ENCODE measurements at places on chromosomes 7 and 10.

DNA sequence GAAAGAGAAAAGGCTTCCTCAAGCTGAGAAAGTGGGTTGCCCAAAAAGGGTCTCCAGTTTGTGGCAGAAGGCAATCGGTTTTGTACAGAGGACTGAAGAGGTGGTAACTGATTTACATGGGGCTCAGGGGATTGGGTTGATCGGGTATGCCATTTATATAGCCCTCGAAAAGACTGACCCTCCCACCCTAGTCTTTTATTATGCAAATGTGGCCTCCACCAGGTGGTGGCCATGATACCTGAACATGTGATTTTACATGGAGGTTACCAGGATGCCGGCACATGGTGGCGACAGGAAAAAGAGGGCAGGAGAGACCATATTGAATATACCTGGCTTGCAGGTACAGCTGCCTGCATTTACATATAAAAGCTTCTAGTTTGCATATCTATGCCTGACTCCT, 36.7 kb downstream of the ATE1 start:
- no peak for DNase-seq

DNA sequence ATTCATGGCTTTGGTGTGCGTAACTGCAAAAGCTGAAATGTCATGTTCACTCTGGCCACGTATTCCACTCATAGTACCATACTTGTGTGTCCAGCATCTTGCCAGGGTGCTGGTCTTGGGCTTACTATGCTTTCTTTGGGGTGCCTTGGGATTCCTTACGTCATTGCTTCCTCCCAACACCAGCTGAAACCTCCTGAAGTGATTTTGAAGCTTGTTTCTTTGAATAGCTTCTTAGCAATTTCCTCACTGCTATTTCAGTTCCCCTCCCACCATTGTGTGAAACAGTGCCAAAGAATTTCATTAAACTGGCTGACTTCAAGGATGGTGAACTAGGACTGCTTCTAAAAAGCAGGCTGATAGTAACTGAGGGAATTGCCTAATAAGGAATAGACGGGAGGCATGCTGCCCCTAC, 36.9 kb downstream of the ENTPD1 start:
- no peak for DNase-seq

DNA sequence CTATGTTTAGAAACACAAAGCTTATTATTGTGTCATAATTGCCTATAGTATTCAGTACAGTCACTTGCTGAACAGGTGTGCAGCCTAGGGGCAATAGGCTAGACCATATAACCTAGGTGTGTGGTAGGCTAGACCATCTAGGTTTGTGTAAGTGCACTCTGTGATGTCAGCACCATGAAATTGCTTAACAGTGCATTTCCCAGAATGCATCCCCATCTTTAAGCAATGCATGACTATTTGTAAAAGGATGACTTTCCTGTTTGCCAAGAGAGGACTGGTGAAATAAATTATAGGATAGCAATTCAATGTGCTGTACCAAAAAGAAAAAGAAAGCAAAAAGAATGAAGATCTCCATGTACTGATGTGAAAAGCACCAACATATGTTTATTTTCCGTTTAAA, 288.7 kb upstream of the AUTS2 start:
- DNase-seq = no peak

GRCh38 chr7:26284995-26285632, 6.5 kb upstream of the SNX10 start:
- DNase-seq = peak; percentile 20

DNA sequence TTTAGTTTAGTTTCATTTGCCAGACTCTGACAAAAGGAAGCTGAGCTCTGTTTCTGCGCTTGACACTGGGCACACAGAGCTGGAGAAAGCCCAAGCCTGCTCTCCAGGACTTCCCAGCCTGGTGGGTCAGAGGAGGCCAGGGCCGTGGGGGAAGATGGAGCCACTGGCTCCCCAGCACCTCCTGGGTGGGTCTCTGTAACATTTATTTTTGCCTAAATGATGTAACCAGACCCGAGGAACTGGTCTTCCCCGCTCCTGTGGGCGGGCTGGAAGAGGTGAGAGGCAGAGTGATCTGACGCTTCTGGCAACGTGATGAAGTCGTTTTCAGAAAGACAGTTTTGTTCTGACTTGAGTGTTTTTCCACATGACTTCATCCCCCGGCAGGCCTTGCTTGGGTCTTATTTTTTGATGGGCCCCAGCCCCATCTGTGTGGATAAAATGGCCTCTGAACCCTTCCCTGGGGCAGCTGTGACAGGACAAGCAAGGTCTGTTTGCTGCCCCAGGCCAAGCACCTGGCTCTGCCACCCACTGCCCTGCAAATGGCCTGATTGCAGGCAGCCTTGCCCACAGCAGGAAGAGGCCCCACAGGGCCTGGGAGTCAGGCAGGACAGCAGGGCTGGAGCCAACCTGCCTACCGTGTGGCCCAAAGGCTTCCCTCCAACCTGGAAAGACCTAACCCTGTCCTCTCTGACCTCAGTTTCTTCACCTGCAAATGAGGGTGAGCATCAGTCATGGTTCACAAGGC, 304.9 kb upstream of the ZMIZ1 start:
- no peak for DNase-seq

- DNase-seq = peak; percentile 78
Measured at GRCh38 chr7:77759294-77759889, 38.8 kb downstream of the TMEM60 start.

DNA sequence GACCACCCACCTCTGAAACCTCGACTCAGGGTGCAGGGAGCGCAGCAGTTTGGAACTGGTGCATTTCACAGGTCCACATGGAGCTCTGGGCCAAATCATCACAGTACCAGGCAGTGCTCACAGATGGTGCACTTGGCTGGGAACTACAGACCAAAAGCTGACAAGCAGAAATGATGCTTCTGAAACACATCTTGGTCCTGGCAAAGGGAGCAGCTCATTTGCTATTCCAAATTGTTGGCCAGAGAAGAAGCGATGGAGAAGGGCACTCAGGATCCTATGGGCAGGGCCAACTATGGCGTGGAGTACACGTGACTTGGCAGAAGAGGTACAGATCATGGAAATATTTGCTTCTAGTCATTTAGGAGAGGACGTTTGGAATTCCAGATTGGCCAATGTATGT, 383.9 kb downstream of the CALN1 start:
- no peak for DNase-seq

DNA sequence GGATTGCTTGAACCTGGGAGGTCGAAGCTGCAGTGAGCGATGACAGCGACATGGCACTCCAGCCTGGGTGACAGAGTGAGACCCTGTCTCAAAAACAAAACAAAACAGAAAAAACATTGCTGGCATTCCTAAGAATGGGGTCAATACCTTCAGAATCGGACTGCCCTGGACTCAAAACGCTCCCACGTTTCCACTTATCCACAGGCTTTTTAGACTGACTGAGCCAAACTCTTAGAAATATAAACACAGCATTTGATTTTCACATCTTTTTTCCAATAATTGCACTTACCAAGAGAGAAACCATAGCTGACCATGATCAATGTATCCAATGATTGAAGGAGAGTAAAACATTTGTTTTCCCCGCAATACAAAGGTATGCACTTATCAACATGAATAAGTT, 59.5 kb upstream of the CUX1 start:
- no peak for DNase-seq

DNA sequence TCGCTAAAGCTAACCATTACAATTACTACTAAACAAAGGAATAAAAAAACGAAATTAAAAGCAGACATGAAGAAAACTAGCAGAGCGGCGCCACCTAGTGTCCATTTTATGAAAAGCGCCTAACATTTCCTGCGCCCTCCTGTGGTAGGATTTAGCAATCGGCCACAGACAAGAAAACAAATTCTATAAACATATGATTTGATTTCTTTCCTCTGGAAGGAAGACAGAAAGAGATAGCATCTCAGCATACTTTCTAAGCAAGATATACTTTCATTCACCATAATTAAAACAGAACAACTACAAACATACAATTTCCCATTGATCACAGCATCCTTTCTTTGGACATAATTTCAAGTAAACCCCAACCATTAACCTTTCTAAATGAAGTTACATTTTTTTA, 337.7 kb upstream of the NPVF start:
- peak; percentile 65 for DNase-seq

DNA sequence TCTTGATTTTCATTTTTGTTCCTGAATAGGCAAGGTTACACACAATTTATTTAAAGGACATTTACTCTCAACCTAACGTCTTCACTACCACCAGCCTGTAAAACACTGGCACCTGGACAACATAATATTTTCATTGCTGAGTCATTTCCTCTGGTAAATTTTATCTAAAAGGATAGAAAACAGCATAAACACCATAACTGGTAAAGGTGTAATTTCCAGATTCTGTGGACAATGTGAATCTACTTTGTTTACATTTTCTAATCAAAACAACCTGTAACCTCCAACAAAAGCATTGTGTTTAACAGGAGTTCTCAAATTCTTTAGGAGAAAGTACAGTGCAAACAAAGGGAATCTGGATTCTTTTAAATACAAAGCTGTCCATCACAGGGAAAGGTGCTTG, 472.0 kb upstream of the AKR1E2 start:
- DNase-seq = peak; percentile 63

DNA sequence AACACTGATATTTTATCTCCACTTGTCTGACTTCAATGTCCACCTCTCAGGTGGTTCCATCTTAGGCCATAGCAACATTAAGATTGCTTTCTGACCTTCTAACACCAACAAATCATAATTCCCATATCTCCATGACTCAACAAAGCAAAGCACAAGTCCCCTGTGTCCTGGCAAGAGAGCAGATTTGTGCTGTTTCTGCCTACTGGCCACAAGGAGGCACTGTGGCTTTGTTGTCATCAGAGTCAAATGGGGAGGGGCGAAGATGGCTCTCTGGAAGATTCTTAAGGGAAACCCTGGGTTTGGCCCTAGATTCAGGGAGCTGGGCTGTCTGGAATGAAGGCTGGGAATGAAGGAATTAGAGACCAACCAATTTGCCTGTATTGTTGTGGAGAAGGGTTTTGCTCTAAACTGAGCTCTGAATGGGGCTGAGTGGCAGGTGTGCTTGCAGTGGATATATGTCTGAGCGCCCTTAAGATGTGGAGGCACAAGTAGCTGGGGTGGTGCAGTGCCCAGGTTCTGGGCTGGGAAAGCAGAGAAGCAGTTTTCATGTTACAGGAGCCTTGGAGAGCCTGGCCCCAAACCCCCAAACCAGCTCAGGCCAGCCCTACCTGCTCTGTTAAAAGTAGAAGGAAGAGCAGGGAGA, 154.8 kb upstream of the PRSS58 start:
- peak; percentile 62 for DNase-seq

DNA sequence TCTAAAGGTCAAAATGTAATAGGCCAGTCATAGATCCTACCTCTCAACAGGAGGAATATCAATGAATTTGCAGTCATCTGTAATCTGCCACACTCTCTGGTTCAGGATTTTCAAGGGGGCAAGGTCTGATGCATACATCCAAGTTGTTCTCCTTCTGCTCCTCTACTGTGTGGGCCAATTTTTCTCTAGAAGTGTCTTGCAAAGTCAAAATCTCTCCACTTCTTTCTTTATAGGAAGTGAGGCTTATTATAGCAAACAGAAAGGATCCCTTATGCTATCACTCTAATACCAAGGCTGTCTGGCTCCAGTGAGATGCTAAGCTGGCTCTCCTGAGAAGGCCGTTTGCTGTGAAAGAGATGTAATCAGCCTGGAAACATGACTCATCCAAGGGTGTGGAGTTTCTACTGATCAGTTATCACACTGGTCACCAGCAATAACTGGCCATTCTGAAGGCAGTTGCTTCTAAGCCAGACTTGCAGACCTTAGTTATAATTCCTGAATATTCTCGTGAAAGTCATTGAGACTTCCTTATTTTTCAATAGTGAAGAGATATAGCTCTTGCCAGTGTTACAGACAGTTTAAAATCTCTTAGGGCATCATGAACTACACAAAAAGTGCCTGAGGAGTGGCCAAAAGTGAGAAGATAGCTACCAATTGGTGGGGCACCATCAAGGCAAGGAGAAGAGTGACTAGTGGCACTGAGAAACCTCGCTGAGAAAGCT, 43.2 kb upstream of the LRGUK start:
- no peak for DNase-seq

Measured in RPMI8226 (cell line).